ENCODE measurements at places on chromosomes 2 and 18.

- no peak for DNase-seq
Measured at GRCh38 chr2:145760781-145761649, 1241.1 kb upstream of the ZEB2 start.

GRCh38 chr2:133415210-133415876 lies 152.9 kb downstream of the NCKAP5 start:
- no peak for DNase-seq

DNA sequence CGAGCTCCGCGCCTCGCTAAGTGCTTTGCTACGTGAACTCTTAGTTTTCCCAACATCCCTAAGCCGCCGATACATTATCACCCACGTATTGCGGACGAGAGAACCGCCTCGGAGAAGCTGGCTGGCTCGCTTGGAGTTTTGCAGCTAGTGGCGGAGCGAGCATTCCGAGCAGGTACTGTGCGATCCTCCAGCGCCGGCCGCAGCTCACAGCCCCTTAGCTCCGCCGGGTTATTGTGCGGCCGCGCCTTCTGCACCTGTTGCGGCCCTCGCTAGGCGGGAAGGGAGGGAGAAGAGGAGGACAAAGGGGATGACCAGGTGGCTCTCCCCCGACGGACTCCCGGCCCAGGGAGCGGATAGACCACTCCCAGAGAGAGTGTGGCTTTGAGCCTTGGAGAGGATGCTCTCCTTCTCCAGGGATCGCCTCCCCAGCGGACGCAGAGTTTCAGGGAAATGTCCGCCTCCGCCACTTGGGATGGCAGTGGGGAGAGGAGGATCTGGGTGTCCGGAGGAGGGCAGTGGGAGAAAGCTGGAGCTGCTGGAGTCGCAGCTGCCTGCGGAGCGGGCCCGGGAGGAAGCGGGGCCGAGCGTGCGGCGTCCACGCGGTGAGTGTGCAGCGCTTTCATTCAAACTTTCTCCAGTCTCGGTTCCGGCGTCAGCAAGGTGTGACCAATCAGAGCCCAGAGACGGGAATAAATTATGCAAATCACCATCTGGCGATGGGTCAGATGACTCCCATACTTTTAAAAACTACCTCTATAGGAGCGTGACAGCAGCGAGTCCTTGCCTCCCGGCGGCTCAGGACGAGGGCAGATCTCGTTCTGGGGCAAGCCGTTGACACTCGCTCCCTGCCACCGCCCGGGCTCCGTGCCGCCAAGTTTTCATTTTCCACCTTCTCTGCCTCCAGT lies at the start of gene LIPG:
Gene LIPG, plus strand, starts transcription at position 769 of the 905 bp plus-strand sequence. CDS start 252 bp downstream, outside the sequence.
- DNase-seq = no peak

GRCh38 chr2:119527999-119528398 lies 3.7 kb upstream of the SCTR start:
- DNase-seq = no peak

Measured in tibial nerve (tissue), 4 donors.